ENCODE measurements at places on chromosomes 1 and 21. TPM values are rescaled to one million over a fixed set of nuclear protein-coding genes. Genes with fewer than 3 reads are reported as not detected.
A peak's percentile ranks its signal among the peaks of the same experiment; 100 is the strongest.

GRCh38 chr21:42125571-42126544, 54.7 kb downstream of the UMODL1 start:
- no peak for DNase-seq

DNA sequence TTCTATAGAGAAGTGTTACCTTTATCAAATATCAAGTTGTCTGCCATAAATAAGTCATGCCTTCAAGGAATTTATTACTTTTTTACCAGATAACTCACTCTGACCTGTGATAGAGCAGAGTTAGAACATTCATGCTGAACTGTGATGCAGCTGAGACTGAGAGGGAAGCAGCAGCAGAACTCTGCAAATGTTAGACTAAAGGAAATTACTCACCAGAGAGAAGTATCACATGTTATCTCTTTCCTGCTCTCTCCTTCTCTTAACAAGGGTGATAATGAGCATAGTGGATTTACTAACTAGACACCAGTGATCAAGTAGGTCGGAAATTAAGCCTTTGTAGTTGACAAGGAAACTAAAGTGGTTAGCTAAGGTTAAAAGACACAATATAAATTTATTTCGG, 181.6 kb downstream of the RASAL2 start:
- DNase-seq: no peak

- no peak for DNase-seq
These were observed 41.8 kb upstream of the BCL10 start for GRCh38 chr1:85318217-85318616.

GRCh38 chr21:41229509-41230248, 61.7 kb downstream of the BACE2 start:
- no peak for DNase-seq

- DNase-seq: no peak
These were observed 133.7 kb downstream of the COQ8A start for GRCh38 chr1:227073786-227074185.

- DNase-seq: no peak
These were observed 84.8 kb upstream of the CACYBP start for GRCh38 chr1:174914991-174915390.

- DNase-seq: no peak
These were observed 419.9 kb downstream of the ZP4 start for GRCh38 chr1:237470712-237471338.

DNA sequence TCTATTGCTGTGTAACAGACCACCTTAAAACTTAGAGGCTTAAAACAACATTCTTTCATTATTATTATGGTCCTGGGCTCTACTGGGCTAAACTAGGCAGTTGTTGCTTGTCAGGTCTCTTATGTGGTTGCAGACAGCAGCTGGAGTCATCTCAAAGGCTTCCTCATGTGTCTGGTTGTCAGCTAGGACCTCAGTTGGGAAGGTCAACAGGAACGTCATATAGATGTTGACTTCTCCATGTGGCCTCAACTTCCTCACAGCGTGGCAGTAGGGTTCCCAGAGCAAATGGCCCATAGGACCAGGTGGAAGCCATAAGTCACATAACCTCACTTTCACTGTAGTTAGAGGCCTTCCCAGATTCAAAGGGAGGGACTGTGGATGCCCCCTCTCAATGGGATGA, 15.4 kb upstream of the MEF2D start:
- no peak for DNase-seq

DNA sequence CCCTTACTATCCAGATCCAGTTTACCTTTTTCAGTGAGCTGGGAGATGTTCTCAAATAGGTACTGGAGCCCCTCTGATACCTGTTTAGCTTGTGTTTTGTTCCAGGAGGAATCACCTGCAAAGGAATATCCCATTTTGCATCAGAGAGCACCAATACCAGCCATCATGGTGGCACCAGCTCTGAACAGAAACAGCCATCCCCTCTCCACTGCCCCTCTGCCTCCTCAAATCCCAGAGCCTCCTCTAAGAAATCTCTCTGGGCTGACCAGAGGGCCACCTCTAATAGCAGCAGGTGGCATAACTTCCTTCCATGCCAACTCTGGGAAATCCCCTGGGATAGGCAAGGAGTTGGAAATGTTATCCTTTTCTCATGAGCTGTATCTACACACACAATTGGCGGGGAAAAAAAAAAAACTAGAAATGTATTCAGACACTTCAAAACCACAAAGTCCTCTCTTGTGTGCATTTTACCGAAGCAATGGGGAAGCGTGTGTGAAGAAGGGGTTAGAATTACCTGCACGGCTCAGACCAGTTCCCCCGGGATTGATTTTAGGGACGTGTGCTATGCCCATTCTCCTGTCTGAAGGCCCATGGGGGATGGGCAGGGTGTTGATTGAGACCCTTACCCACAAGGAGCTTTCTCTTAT, 2.4 kb downstream of the PGLYRP4 start:
- DNase-seq: no peak

GRCh38 chr1:232589812-232590743, 39.9 kb downstream of the SIPA1L2 start:
- DNase-seq: no peak

- no peak for DNase-seq
These were observed 7.5 kb upstream of the LEPR start for GRCh38 chr1:65412984-65413375.

DNA sequence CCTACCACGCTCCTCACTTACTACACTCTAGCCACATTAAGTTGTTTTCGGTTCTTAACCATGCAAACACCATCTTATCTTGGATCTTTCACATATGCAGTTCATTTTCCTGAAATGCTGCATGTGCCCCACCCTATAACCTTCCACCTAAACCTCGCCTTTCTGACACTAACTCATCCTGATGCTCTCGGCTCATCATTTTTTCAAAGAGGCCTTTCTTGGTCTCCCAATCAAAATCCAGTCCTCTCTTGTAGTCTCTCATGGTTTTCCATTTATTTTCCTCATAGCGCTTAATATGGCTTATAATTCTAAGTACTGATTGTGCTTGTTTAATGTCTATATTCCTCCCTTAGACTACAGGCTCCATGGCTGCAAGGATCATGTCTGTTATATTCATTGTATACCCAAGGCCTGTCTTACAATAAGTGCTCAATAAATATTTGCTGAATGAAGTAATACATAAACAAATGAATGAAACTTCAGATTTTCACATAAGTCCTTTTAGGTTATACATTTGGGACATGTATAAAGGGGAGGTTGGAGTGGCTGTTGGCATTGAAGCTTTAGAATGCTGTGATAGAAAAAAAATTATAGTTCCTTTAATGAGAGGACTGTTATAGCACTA, 79.2 kb upstream of the CDC42BPA start:
- DNase-seq: no peak

GRCh38 chr1:25594971-25595370, 21.6 kb upstream of the MAN1C1 start:
- DNase-seq: no peak

DNA sequence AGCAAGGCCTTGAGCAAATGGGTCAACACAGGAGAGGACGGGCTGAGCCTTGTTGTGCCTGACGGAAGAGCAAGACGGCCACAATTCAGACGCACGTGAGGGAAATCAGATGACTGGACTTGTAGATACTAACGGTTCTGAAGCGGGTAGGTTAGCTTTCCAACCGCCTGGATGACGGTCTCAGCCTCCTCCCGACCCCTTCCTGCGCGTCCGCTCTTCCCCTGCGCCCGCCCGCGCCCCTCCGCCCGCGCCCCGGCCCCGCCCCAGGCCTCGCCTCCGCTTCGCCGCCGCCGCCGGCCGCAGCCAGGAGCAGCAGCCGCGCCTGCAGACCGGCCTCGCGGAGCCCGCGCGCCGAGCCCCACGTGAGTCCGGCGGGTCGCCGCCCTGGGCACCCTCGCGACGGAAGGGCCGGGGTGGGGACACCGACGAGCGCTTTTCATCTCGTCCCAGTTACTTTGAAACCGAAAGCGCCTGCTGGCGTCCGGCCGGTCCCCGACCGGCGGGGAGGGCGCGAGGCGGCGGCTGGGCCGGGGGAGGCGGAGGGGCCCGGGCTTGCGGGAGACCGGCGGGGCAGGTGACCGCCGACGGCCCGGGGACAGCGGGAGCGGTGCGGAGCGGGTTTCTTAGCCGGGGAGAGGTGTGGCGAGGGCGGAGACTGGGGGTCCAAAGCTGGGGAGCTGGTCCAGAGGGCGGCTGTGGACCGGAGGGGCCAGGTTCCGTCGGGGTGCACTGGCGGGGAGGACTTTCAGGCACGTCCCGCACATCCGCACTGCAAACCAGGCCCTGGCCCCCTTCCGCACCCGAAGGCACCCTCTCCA, at the start of gene TRAF5:
TRAF5 (plus strand) TSS at position 306 of the 818 bp plus-strand sequence. CDS start 26,407 bp downstream, outside the sequence.
- peak; percentile 42 for DNase-seq

DNA sequence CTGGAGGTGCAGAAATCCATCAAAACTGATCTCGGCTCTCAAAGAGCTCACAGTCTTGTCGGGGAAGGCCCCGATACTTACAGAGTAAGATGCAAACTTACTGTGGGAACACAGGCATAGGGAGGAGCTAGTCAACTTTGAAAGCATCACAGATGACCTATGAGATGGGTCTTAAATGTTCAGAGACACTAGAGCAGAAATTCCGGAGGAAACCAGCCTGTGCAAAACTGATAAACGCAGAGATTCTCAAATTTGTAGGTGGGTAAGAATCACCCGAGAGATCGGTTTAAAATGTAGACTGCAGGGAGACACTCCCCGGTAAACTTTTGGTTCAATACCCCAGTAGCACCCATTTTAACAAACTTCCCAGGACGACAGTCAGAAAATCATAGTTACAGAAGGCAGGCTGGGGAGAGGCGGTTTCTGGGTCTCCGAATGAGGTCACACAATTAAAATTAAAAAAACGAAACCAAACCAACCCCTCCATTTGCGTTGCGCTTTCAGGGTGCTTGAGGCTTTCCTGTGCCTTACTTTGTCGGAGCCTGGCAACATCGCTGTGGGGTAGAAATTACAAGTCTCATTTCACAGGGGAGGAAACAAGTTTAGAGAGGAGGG, 755 bp upstream of the THRAP3 start:
- peak; percentile 16 for DNase-seq

DNA sequence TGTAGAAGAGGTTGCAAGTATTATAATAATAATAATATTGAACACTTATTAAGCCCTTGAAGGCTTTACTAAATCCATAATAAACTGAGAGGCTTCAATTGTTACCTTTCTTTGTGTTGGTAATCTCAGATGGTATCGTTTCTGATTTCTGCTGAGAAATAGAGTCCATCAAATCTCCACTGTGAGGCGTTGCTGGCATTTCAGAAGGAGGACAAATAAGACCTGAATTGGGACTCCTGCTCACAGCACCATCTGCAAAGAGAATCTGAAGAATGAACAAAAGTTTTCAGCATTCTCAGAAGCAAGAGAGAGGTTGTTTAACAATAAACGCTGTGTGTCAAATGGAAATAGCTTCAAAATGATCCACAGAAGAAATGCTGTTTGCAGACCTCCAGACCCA, 93.7 kb downstream of the WDR3 start:
- no peak for DNase-seq

DNA sequence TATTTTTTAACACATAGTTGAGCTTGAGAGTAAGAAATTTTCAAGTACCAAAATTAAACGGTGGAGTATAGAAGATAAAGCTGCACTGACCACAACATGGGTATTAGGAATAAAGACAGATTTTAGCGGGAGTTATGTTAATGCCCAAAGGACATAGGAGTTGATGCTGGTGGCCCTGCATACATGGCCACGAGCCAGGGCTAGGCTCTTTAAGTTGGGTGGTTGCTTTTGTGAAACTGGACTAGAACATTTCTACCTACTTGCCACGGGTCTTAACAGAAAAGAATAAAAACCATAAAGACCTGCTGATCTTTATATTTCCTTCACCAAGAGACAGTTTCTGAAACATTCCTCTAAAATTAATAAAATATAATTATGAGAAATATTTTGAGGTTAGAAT, 14.9 kb downstream of the EDEM3 start:
- no peak for DNase-seq

DNA sequence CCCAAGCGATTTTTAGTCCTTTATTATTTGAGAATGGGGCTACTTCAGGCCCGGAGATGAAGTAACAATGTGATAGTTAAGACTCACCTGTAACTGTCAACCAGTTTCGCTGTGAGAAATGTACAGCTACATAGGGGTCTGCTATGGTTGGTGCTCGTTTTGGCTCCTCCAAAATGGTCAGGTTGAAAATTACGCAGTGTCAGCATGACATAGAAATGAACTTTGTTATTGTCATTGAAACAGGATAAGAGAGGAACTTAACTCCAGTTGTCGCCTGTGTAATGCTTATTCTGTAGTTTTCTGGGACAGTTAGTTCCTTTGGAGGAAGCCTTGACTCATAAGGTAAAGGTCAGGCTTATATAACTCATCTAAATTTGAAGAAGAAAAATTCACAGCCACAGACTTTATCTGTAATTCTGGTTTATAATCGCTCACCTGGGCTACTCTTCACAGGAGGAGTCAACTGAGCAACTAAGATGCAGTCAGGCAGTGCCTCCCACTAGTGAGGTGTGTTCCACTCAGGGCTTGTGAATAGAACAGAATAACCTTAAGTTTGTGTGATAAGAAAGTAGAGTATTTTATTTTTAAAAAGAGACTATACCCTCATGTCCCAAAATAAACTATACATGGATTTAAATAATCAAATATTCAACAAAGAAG, 130.9 kb downstream of the CD247 start:
- DNase-seq: no peak

DNA sequence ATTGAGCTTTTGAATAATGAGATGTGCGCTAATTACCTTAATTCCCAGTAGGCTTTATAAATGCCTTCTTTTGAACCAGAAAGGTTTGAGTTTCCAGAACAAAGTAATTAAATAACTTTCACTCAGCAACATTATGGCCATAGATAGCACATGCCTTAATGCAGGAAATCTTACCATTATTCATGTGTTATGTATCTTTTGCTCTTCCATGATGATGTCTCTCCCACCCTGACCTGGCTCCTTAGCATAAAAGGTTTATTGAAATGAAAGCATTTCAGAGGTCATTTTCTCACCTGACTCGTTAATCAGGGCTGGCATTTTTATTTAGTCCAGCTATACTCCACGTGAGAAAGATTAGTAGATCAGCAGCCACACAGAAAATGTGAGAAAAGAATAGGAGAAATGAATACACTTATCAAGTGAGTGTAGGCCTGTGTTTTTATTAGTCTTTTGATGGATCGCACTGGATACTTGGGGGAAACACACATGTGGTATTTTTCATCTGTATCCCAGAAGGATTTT, 180.2 kb downstream of the ATP6V1G3 start:
- DNase-seq: no peak

DNA sequence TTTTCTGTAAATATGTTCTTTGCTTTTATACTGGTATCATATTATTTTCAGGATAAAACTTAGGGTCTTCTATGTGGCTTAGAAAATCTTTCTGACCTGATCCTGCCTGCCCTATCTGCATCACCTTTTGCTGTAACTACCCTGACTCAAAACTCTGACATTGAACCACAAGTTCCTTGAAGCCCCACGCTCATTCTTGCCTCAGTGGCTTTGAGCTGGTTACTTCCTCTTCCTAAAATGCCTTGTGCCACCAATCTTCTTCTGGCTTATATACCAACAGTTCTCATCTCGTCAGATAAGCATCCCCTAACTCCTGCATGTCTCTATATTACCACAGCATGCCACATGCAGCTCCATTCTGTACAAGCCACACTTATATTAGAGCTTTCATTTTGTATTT, 84.5 kb upstream of the LRRC7 start:
- no peak for DNase-seq

- no peak for DNase-seq
These were observed 1.1 kb upstream of the NFIA start for GRCh38 chr1:61081144-61081685.

The OR2L8 gene
- 0.63 TPM for total RNA-seq

The OR10Z1 gene
- total RNA-seq: not detected

The SPTA1 gene
- total RNA-seq: 0.21 TPM

The C1orf167 gene
- total RNA-seq: 4.4 TPM

The OPTC gene
- not detected for total RNA-seq

The NIBAN1 gene
- total RNA-seq: 26.4 TPM

The PLEKHG5 gene
- 40.8 TPM for total RNA-seq

The MYBPH gene
- total RNA-seq: not detected

The OR2T35 gene
- total RNA-seq: not detected
